Tracheal epithelial cell (primary cell): ENCODE measurements at places on chromosomes 2 and 18. TPM values are rescaled to one million over a fixed set of nuclear protein-coding genes. Genes with fewer than 3 reads are reported as not detected.

The SLC16A14 gene
- 0.96 and 4.9 TPM in 2 replicates for total RNA-seq

The MFSD2B gene
- total RNA-seq: 0.24 TPM in 1 of 2 replicates, not detected in the other

The GPR75 gene
- 0.96 and 1.1 TPM in 2 replicates for total RNA-seq

The SLC30A3 gene
- total RNA-seq: not detected in 2 replicates

The HRH4 gene
- total RNA-seq: under 0.01 and 0.64 TPM in 2 replicates

The REG3G gene
- not detected in 2 replicates for total RNA-seq

The KLHL14 gene
- total RNA-seq: 0.24 TPM in 1 of 2 replicates, not detected in the other

The KDM3A gene
- 26.6 and 28.4 TPM in 2 replicates for total RNA-seq

The EGR4 gene
- total RNA-seq: not detected in 2 replicates

The LIMS3 gene
- 2.1 and 4.3 TPM in 2 replicates for total RNA-seq
